Activated CD4-positive, alpha-beta T cell treated with anti-CD3 and anti-CD28 coated beads, Interleukin-2, amount 10 ng/mL, durations not matched to agents 7 days and 5 days (primary cell): ENCODE measurements at places on chromosomes 11 and 22.

GRCh38 chr22:24697621-24698082 is 76.9 kb downstream of the PIWIL3 start:
- DNase-seq = no peak

GRCh38 chr11:83175815-83176214 is 17.7 kb upstream of the ANKRD42 start:
- no peak for DNase-seq

DNA sequence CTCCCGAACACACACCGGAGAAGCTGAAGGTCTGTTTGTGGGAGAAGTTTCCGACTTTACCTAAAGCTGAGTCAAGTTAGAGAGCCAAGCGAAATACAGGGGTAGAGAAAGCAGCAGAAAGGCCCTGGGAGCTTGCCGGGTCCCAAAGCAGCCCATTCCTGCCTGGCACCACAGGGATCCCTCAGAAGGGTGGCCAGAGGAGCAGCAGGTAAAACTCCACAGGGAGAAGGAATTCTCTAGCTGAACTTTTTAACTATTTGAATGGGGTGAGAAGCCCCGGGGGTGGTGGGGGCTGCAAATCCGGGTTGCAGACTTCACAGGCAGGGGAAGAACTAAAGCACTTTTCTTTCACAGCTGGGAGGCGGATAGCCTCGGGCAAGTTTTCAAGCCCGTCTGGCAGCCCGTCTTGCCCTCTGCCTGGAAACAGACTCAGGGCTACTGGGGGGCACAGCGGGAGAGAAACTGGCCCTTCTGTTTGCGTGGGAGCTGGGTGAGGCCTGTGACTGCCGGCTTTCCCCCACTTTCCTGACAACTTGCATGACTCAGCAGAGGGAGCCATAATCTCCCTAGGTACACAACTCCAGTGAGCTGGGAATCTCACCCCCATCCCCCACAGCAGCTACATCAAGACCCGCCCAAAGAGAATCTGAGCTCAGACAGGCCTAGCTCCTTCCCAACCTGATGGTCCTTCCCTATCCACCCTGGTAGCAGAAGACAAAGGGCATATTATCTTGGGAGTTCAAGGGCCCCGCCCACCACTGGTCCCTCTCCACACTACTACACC is 311.0 kb downstream of the SBF2 start:
- no peak for DNase-seq

DNA sequence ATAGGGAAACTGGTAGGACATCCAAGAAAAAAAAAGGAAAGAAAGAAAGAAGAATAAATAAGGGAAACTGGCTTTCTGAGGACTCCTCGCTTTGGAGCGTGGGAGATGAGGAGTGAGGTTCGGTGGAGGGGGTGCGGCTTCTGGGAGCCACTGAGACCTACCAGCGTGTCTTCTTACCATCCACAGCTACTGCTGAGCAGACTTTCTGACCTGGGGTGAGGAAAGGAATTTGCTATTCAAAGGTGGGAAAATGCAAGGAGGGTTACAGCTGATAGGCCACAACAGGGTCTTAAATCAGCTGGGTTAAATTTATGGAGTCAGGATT is 488 bp upstream of the SELENOM start:
- DNase-seq = no peak

DNA sequence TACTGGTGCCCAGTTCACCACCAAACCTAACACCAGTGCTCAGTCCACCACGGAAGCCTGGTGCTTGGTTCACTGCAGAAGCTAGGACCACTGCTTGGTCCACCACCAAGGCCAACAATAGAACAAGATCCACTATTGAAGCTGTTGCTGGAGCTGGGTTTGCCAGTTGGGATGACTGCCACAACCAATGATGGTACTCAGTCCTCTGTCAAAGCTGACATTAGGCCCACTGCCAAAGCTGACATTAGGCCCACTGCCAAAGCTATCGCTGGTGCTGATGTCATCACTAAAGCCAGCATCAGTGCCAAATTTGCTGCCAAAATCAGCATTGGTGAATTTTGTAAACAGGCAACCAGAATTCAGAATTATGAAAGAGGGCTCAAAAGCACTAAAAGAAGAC is 1850.2 kb upstream of the RAG2 start:
- DNase-seq = no peak

DNA sequence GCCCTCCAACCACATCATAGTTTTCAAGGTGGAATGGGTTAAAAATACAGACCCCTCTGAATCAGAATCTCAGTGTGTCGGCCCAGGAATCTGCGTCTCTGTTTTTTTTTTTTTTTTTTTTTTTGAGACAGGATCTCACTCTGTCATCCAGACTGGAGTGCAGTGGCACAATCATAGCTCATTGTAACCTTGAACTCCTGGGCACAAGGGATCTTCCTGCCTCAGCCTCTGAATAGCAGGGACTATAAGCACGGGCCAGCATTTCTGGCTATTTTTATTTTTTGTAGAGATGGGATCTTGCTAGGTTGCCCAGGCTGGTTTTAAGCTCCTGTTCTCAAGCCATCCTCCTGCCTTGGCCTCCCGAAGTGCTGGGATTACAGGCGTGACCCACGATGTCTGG is 28.2 kb downstream of the MIAT start:
- no peak for DNase-seq

DNA sequence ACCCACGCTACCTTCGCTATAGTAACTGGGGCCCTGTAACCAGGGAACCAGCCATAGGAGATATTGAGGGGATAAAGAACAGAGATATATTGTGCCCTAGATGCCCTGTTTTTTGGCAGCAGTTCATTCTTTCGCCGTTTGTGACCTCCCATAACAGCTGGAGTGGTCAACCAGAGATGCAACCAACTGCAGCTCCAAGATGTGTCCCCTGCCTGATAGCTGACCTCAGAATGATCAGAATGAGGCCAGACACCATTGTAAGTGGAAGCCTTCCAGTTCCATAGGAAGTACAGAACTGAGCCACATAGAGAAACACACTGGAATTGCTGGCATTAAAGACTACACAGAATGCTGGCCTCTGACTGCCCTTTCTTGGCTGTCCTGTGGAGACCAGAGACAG is 39.2 kb downstream of the P4HA3 start:
- DNase-seq = no peak

DNA sequence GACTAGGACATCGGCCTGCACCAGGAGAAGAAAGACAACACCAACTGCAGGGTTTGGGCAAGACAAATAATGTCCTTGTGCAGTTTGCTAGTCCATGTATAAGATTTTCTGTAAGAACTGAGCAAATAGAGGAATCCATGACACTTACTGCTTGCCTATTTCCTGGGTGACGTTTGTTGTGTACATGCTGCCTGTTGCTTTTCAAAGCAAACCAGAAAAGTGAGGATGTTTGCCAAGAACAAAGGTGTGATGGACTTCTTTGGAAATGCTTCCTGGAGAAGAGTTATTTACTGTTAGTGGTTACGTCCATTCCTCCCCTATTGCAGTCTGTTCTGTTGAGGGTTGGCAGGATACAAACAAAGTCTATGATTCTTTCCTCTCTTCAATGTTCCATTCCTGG is 126.5 kb downstream of the CASP12 start:
- no peak for DNase-seq

- DNase-seq = no peak
Measured at GRCh38 chr11:6622261-6623171, 3.3 kb upstream of the TPP1 start.

DNA sequence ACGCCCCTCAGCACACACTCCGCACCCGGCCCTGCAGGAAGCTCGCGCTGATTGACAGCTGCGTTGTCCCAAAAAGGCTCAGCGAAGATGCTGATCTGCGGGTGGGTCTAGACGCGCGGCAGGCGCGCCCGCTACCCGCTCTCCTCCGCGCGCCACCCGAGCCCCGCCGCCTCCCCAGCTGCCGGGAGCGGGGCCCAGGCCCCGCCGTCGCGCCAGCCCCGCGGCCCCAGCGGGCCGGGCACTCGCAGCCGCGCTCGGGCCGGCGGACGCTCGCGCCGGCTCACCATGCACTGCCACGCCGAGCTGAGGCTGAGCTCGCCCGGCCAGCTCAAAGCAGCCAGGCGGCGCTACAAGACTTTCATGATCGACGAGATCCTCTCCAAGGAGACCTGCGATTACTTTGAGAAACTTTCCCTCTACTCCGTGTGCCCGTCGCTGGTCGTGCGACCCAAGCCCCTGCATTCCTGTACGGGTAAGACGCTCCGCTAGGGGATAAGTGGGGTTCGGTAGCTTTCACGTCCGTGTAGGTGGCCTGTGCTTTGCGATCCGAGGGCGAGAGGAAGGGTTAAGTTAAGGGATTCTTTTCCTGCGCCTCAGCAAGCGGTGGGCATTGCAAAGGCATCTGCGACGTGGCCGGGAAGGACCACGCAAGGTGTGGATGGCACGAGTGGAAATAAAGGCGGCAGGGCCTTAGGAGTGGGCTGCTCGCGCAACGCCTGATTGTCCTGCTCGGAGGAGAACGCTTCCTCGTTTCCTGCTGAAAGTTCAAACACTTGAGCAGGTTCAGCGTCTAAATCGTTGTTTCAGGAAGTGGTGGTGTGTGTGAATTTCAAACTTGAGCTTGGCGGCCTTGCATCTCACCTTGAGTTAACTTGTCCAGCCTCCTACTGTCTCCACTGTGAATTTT is at the start of gene BARX2:
TSS of gene BARX2 (plus strand) at position 98 of the 907 bp plus-strand sequence. CDS start at position 286, 188 bp downstream.
- DNase-seq = peak; percentile 24

GRCh38 chr22:17922925-17923903 is 101.1 kb downstream of the MICAL3 start:
- no peak for DNase-seq

DNA sequence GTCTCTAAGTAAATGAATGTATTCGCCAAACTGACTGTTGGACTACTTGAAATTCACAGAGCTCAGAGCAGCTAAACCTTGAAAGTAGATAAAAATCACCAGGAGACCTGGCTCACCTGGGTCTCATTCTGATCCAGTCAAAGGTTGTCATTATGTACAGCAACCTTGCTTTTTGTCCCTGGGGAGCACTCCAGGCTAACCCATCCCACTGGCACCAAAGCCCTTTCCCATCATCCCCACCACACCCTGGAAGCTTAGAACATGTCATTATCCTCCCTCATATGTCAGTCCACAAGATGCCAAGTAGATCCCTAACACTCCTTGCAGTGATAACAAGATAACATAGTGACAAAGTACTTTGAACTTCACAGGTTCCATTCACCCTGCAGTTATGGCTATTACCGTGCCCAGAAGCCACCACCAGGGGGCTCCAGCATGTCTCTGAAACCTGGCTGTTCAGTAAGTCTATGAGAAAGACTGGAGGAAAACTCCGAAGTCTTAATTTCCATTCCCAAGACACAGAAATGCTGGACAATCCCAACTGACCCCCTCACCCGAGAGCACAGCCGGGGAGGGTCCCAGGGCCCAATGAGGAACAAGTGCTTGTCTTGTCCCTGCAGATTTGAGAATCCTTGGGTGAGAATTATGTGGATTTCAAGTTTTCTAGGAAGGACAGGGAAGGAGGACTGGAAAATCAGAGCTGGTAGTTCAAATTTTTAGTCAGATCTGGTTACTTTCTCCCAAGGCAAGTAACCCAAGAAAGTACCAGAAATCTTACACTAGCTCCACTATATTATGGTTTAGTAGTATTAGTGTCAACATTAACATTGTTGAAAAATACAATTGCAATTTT is 43.0 kb upstream of the USP47 start:
- DNase-seq = peak; percentile 80

DNA sequence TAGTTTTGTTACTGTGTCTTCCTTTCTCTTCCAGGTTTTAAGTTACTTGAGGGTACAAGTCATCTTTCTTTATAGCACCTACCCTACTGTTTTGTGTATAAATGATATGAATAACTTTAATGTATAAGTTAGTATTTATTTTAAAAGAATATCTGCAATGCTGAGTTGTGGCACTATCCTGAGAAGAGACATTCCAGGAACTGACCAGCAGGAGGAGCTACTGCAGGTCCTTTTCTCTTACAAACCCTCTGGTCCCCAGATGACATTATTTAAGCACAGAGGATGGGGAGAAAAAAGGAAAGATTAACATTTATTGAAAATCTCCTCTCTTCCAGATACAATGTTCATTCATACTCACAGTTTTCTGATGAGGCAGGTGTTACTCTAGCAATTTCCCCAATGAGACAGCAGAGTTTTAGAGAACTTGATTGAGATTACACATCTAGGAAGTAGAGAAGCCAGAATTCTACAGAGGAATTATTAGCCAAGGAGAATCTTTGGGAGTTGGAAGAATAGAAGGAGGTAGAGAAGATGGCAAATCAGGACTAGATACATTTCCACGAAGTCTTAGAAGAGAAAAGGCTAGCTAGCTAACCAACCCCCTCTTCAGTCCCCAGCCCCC is 541.2 kb upstream of the API5 start:
- DNase-seq = peak; percentile 7

DNA sequence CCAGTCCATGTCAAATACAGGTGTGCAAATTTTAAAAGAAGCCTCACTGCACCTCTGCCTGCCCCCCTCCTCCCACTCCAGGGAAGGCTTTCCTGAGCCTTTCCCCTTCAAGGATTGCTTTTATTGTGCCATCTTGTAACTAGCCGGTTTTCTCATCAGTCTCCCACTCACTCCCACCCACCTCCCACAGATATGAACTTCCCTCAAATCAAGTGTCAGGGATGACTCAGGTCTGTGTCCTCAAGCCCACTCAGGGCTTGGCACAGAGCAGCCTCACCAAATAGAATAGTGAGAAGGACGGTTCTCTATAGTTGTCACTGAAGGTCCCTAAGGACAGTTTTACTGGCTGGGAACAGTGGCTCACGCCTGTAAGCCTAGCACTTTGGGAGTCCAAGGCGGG is 43.0 kb downstream of the THAP12 start:
- no peak for DNase-seq

DNA sequence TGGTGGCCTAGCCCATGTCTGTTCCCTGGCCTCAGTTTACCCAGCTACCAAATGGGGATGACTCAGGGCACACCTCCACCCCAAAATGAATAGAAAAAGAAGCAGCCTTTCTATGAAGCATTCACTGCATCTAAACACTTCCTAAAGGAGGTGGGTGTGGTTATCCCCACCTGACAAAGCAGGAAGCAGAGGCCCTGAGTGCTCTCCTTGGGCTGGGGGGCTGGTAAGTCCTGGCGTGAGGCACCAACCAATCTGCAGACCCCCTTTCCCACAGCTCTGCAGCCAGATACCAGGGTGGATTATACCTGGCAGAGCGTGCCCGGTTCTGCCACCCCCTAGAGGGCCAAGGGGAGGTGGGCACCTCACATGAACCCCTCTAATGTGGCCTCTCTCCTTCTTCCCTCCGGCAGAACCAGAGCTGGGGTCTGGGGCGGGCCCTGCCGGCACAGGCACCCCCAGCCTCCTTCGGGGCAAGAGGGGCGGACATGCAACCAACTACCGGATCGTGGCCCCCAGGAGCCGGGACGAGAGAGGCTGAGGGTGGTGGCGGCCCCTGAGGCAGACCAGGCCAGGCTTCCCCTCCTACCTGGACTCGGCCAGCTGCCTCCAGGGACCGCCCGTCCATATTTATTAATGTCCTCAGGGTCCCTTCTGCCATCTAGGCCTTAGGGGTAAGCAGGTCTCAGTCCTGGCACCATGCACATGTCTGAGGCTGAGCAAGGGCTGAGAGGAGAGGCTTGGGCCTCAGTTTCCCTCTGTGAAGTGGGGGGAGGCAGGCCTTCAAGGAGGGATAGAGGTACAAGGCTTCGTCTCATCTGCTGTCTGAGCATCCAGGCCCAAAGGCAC is 9.2 kb downstream of the RHBDD3 start:
- DNase-seq = no peak
